ENCODE measurements at places on chromosomes 11 and 22.
A peak's percentile ranks its signal among the peaks of the same experiment; 100 is the strongest.

GRCh38 chr11:130208241-130209127 lies 48.9 kb downstream of the ST14 start:
- DNase-seq = no peak

GRCh38 chr11:7901319-7901854 lies 29.7 kb downstream of the OR10A6 start:
- no peak for DNase-seq

DNA sequence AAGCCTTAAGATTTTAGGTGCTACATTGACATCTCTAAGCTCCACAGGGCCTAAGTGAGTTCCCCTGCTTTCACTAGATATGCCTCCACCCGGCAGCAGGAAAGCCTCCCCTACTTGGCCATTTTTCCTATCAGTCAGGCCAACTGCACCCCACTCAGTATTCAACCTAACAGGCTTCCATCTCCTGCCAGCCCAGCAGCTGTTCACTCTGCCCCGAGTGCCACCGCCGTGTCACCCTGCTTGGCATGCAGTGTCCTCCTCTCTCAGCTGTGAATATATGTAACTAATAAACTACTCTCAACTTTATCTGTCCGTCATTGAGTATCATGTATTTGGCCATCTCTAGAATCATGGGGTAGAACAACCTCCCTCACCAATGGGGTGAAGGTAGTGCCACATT lies 9.0 kb upstream of the OR6M1 start:
- no peak for DNase-seq

DNA sequence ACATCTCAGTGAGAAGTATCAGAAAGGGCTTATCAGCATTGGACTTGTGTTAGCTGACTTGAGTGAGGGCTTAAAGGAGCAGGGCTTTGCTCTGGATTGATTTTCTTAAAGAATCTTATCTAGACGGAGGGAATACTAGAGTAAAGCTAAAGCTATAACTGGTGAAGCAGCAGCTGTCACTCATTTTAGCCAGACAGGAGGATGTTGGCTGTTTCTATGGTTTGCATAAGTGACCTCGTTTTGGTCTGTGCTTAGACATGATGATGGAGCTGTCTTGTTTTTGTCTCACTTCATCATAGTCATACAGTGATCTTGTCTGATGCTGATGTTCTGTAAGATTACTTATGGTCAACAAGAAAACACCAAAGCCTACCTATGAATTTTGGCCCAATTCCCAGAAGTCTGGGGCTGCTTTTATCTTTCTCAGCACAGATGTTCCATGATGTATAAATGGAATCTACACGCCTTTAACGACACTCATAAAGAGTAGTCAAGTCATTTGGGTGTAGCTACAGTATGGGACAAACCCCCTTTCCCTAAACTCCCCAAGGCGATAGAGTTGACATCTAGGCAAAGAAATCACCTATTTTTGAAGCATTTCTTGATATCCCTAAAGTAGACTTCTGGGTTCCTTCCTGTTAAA lies 77.5 kb upstream of the UCP3 start:
- DNase-seq = no peak

GRCh38 chr11:57458060-57458409 lies 2.3 kb upstream of the RTN4RL2 start:
- no peak for DNase-seq

DNA sequence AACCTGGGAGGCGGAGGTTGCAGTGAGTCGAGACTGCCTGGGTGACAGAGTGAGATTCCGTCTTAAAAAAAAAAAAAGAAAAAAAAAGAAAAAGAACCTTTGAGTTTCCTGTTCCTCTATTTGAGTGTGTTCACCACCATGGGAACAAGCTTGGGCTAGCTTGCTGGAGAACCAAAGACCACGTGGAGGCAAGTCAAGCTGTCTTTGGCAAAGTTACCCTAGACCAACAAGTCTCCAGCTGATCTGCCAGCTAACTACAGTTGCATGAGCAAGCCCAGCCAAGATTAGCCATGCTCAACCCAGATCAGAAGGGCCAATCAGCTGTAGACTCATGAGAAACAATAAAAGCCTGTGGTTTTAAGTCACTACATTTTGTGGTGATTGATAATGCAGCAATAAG lies 29.7 kb downstream of the SLN start:
- DNase-seq = no peak

GRCh38 chr11:68040101-68040956 lies 1.5 kb downstream of the TCIRG1 start:
- DNase-seq = peak; percentile 16

- no peak for DNase-seq
Observed at GRCh38 chr22:38788021-38788816, 5.7 kb downstream of the DNAL4 start.

DNA sequence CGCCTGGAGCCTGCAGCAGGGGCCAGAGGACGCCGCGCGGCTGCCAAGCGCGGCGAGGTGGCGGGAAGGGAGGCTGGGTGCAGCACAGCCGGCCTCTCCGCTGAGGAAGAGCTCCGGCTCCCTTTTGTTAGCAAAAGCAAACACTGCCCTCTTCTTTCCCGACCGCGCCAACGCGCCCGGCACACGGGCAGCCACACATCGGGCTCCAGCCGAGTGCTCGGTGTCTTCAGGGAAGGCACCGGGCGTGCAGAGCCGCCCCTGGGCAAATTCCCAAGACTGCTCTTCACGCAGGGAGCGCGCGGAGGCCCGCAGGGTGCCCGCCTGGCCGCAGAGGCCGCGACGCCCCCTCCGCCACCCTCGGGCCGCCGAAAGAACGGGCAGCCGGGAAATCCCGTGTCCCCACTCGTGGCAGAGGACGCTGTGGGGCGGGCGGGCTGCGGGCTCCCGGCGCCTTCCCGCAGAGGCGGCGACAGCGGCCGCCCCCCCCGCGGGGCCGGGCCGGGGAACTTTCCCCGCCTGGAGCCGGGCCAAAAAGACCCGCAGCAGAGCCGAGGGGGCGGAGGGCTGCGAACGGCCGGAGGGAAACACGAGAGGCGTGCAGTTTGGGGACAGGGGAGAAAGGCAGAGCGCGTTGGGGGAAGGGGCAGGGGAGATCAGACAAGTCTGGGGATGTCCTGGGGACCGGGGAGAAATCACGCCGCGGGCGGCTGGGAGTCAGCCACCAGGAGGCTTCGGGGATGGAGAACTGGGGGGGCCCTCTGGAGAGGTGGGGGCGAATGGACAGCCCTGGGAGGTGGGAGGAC lies 931 bp downstream of the CADM1 start:
- no peak for DNase-seq

- DNase-seq = no peak
Observed at GRCh38 chr11:7964261-7964660, 986 bp downstream of the NLRP10 start.

GRCh38 chr11:126963603-126964363 lies 36.8 kb downstream of the KIRREL3 start:
- no peak for DNase-seq

DNA sequence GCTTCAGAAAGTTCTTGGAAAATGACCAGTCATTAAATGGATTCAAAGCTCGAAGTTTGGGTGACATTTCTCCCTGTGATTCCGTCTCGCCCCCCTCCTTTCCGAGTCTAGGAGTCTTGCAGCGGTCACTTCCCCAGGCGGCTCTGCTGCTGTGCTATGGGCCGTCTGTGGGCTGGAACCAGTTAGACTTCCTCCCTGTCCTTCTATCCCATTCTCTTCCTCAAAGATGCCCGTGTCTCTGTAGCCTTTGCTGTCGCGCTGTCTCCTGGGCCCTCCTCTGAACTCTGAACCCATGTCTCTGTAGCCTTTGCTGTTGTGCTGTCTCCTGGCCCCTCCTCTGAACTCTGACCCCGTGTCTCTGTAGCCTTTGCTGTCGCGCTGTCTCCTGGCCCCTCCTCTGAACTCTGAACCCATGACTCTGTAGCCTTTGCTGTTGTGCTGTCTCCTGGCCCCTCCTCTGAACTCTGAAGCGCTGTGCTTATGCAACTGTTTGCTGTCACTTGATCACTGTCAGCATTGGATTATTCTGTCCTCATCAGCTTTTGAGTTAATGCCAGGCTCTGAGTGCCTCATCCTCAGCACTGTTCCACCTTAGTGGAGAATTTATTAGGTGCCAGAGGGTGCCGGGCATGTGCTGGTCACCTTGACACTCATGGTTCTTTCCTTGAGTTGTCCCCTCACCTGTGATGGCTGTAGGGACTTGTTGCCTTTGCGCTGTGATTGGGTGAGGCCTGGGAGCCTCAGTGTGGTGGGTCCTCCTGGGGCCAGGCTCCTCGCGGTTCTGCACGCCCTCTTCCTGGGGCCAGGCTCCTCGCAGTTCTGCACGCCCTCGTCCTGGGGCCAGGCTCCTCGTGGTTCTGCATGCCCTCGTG lies 173.3 kb downstream of the TBC1D22A start:
- no peak for DNase-seq

GRCh38 chr11:95863486-95864140 lies 60.3 kb downstream of the MTMR2 start:
- no peak for DNase-seq

- DNase-seq = no peak
Observed at GRCh38 chr11:44308256-44308922, 1.6 kb downstream of the ALX4 start.

GRCh38 chr11:8658321-8659057 lies 24.0 kb downstream of the TRIM66 start:
- DNase-seq = no peak

- no peak for DNase-seq
Observed at GRCh38 chr22:39703928-39704639, 133.5 kb downstream of the CACNA1I start.

DNA sequence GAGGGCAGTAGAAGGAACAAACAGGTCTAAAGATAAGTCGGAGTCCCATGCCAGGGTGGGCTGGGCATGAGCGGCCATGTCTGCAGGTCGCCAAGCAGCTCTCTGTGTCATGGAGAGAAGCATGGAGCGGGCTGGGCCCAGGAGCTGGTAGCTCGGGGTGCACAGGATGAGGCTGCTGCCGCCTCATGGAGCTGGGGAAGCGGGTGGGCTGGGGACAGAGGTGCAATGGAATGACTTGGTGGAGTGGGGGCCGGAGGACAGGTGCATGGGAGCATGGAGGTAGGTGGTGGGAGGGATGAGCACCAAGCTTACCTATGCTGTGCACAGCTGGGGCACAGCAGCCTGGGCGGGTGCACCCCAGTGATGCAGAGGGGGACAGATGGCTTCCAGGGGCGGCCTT lies 3.6 kb downstream of the NRXN2 start:
- DNase-seq = no peak

DNA sequence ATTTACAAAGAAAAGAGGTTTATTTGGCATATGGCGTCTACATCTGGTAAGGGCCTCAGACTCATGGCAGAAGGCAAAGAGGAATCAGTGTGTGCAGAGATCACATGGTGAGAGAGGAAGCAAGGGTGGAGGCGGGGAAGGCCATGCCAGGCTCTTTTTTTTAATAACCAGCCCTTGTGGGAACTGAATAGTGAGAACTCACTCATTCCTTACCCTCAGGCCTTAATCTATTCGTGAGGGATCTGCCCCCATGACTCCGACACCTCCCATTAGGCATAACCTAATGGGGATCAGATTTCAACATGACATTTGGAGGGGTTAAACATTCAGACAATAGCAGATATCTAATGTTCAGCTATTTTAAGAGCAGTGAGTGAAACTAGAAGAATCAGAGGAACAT lies 55.7 kb downstream of the ATM start:
- no peak for DNase-seq

DNA sequence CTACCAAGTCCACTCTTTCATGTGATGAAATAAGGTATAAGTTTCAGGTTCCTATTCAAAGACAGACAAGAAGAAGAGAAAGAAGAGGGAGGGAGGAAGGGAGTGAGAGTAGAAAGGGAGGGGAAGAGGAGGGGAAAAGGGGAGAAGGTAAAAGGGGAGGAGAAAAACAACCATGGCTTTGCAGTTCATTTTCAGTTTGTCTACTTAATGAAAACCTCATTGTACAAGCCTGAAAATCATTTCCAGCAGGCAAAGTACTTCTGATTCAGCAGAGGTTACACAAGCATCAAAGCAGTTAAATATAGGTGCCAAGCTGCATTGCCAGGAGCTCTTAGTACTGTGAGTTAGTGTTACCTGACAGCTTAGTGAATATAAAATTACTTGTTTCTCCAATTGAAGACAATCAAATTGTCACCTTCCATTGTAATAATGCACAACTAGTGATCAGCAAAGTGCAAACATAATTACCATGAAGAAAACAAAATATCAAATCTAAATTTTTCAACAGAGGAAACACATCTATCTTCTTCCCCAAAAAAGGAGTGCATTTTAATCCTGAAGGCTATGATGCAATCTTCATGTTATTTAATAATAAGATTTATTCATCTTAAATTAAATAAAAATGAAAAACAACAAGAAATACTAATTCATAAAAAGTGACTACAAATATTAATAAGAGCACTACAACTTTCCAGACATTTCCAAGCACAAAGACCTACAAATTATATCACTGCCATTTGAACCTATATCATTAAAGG lies 8.2 kb downstream of the SOX6 start:
- no peak for DNase-seq

DNA sequence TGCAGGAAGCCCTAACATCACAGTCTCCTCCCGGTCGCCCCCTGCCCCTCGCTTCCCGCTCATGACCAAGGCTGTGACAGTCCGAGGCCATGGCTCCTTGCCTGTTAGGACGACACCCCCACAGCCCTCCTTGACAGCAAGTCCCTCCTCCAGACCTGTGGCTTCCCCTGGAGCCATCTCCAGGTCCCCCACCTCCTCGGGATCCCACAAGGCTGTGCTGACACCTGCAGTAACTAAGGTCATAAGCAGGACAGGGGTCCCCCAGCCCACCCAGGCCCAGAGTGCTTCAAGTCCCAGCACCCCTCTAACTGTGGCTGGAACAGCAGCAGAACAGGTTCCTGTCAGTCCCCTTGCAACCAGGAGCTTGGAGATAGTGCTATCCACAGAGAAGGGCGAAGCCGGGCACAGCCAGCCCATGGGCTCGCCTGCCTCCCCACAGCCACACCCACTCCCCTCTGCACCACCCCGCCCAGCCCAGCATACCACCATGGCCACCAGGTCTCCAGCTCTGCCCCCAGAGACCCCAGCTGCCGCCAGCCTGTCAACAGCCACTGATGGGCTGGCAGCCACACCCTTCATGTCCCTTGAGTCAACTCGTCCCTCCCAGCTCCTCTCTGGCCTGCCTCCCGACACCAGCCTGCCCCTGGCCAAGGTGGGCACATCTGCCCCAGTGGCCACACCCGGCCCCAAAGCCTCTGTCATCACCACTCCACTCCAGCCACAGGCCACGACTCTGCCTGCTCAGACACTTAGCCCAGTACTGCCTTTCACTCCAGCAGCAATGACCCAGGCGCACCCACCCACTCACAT lies 63.2 kb downstream of the OTOG start:
- no peak for DNase-seq

GRCh38 chr11:65043881-65044501 lies 3.0 kb downstream of the SAC3D1 start:
- DNase-seq = no peak

- DNase-seq = no peak
Observed at GRCh38 chr11:5923794-5924193, 18.3 kb upstream of the OR56A3 start.

DNA sequence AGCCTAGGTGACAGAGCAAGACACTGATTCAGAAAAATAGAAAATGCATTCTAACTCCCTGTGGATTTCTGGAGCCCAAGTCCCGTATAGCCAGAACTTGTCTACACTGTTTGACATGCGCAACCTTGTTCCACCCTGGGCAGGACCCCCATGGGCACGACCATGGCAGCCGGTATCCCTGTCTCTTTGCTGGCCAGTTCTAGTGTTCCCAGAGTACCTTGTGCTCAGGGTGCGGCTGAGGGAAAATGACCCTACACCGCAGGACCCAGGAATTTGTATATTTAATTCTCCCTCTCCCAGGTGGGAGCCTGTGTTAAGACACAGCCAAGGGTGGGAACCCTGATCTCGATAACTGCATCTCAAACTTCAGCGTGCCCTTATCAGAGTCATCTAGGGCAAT lies 36.7 kb upstream of the RIC3 start:
- no peak for DNase-seq
